Glutamatergic neuron (in vitro differentiated cells): ENCODE measurements at places on chromosomes 16 and 17. TPM values are rescaled to one million over a fixed set of nuclear protein-coding genes. Genes with fewer than 3 reads are reported as not detected.
A peak's percentile ranks its signal among the peaks of the same experiment; 100 is the strongest.

CTF1 gene
- 1.7 TPM for total RNA-seq

MEFV gene
- total RNA-seq: not detected

CHCT1 gene
- total RNA-seq: not detected

WDR59 gene
- total RNA-seq: 65.9 TPM

DNA sequence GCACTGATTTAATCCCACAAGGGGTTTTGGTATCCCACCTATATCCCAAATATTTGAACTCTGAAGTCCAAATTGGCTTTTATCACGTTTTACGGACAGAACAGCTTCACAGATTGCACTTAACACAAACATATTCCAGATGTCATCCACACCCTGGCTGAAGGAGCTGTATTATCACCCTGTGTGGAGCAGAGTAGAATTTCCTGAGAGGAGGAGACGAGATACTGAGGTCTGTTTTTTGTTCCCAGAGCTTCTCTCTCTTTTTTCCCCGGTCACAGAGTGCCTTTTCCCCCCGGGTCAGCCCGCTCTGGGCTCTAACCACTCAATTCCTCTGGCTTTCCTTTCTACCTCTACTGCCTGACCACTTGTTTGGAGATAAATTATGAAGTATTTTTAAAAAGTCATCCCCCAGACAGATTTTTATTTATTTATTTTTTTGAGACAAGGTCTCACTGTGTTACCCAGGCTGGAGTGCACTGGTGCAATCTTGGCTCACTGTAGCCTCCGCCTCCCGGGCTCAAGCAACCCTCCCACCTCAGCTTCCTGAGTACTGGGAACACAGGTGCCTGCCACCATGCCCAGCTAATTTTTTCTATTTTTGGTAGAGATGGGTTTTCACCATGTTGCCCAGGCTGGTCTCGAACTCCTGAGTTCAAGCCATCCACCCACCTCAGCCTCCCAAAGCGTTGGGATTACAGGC is 30.7 kb downstream of the DNAH2 start:
- peaks cover 5% of the 10 kb centered on the region for H3K36me3 ChIP-seq
- no peak overlapping the region for H3K27ac ChIP-seq
- no peaks in the 10 kb centered on the region for H3K4me1 ChIP-seq
- H3K4me3 ChIP-seq: no peak overlapping the region
- H3K27me3 ChIP-seq: no peaks in the 10 kb centered on the region

DNA sequence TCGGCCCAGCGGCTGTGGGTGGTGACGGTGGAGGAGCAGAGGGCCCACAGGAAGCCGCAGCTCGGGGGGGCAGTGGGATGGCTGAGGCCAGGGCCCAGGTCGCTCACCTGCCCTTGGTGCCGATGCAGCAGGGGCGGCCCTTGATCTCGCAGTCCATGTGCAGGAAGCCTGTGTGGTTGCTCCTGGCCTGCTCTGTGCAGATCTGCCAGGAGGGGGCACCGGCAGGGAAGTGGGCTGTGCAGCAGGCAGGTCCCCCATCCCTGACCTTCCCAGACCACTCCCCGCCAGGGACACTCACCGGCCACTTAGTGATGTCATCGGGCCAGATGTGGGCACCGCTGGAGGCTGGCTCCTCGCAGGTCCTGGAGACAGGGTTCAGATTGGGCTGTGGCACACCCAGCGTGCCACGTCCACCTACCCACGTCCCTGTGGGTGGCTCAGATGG is 6.2 kb downstream of the AANAT start:
- no peak overlapping the region for H3K27ac ChIP-seq
- H3K4me3 ChIP-seq: no peak overlapping the region
- H3K4me1 ChIP-seq: no peaks in the 10 kb centered on the region
- no peaks in the 10 kb centered on the region for H3K36me3 ChIP-seq

DNA sequence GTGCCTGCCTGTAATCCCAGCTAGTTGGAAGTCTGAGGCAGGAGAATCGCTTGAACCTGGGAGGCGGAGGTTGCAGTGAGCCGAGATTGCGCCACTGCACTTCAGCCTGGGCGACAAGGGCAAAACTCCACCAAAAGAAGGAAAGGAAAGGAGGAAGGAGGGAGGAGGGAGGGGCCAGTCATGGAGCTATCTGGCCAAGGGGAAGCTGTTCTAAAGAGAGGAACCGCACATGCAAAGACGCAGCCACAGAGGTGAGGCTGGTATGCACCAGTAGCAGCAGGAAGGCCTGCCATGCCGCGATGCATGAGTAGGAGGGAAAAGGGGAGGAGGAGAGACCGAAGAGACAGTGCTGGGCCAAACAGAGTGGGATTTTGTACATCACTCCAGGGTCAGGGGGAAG is 35.9 kb downstream of the HSBP1 start:
- DNase-seq: no peak
- no peaks in the 10 kb centered on the region for H3K27me3 ChIP-seq
- H3K27ac ChIP-seq: no peak overlapping the region

- peaks cover 2% of the 10 kb centered on the region for H3K27me3 ChIP-seq
- no peak overlapping the region for H3K27ac ChIP-seq
- H3K4me1 ChIP-seq: no peaks in the 10 kb centered on the region
- no peak for DNase-seq
- H3K4me3 ChIP-seq: no peak overlapping the region
Measured at GRCh38 chr17:56577843-56578204, 15.7 kb upstream of the NOG start.

DPEP3 gene
- not detected for total RNA-seq

- H3K36me3 ChIP-seq: no peaks in the 10 kb centered on the region
- H3K4me1 ChIP-seq: peaks cover 4% of the 10 kb centered on the region
- no peak overlapping the region for H3K27ac ChIP-seq
- H3K27me3 ChIP-seq: peaks cover 1% of the 10 kb centered on the region
- H3K4me3 ChIP-seq: peak overlapping the region; percentile 63
Measured at GRCh38 chr16:67199808-67200198, 872 bp downstream of the ELMO3 start.

GRCh38 chr17:37650419-37651003 is 7.3 kb upstream of the DDX52 start:
- DNase-seq: peak; percentile 52
- no peak overlapping the region for H3K4me3 ChIP-seq
- no peaks in the 10 kb centered on the region for H3K36me3 ChIP-seq

LDHD gene
- total RNA-seq: not detected

DNA sequence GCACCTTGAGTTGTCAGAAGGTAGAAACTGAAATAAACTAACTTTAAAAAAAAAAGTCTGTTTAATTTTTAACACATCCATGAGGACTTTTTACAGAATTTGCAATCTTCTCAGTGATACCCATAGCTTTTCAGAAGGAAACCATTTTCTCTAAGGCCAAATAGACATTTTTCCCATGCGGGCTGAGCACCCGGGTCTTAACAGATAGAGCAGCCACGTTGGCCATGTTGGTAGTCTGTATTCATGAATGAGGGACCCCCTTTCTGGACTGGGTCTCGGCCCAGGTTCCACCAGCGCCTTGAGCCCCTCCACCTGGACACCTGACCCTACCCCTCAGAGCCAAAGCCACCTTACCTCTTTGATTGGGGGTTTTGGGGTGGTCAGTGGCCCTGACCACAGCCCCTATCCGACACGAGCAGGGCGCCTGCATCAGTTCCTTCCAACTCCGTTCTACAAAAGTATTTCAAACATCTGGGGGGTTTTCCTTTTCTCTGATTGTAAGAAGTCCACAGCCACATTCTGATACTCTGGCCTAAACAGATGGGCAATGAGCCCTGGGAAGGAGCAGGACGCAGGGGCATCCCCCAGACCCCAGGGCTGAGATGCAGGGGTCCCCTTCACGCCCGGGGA is 18.0 kb downstream of the CIBAR2 start:
- peaks cover 29% of the 10 kb centered on the region for H3K4me1 ChIP-seq
- H3K27ac ChIP-seq: no peak overlapping the region
- H3K27me3 ChIP-seq: peaks cover 11% of the 10 kb centered on the region
- no peak overlapping the region for H3K4me3 ChIP-seq
- H3K36me3 ChIP-seq: no peaks in the 10 kb centered on the region

- H3K27ac ChIP-seq: no peak overlapping the region
- DNase-seq: no peak
- peaks cover 7% of the 10 kb centered on the region for H3K4me1 ChIP-seq
- peaks cover 5% of the 10 kb centered on the region for H3K27me3 ChIP-seq
Measured at GRCh38 chr17:82718986-82719685, 2.6 kb downstream of the FN3KRP start.

GRCh38 chr17:65279456-65279855 is 142.3 kb downstream of the RGS9 start:
- DNase-seq: no peak
- no peak overlapping the region for H3K4me3 ChIP-seq
- H3K36me3 ChIP-seq: no peaks in the 10 kb centered on the region
- no peaks in the 10 kb centered on the region for H3K27me3 ChIP-seq
- H3K4me1 ChIP-seq: no peaks in the 10 kb centered on the region

- DNase-seq: peak; percentile 49
- H3K4me1 ChIP-seq: peaks cover 3% of the 10 kb centered on the region
- H3K36me3 ChIP-seq: no peaks in the 10 kb centered on the region
- peak overlapping the region; percentile 19 for H3K4me3 ChIP-seq
- peaks cover 6% of the 10 kb centered on the region for H3K27me3 ChIP-seq
Measured at GRCh38 chr17:82315703-82316358, 1.6 kb downstream of the CD7 start.

DNA sequence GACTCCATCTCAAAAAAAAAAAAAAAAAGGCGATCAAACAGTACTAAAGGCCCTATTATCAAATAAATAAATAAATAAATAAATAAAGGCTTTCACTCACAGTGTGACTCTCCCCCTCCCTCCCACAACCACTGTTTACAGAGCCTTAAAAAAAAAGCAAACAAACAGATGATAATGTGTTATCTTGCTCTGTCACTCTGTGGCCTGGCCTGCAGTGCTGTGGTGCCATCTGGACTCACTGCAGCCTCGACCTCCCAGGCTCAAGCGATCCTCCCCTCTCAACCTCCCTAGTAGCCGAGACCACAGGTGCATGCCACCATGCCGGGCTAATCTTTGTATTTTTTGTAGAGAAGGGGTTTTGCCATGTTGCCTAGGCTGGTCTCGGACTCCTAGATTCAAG is 8.1 kb upstream of the NAGLU start:
- no peak overlapping the region for H3K4me3 ChIP-seq
- DNase-seq: no peak
- no peaks in the 10 kb centered on the region for H3K27me3 ChIP-seq
- no peak overlapping the region for H3K27ac ChIP-seq
- no peaks in the 10 kb centered on the region for H3K36me3 ChIP-seq

BIRC5 gene
- 14.5 TPM for total RNA-seq

DNA sequence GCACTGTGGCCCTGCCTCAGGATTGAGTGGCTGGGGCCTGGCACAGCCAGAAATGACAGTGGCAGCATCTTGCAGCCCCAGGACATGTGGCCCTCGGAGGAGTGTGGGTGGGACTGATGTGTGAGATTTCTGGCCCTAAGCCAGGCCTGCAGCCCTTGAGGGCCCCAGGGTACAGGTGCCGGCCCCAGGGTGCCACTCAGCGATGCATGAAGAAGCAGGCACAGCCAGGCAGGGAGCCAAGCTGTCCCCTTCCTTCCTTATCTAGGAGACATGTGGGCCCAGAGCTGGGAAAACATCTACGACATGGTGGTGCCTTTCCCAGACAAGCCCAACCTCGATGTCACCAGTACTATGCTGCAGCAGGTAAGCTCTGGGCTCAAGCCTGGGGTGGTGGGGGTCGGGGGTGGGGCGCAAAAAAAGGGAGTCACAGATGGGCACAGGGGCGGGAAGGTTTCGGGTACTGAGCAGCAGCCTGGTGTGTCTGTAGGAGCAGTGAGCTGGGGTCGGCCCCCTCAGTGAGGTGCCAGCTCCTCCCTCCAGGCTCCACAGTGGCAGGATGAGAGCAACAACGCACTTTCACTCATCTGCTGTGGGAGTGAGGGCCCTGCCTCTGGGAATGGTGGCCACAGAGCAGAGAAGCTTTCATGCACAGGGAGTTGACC is 4.1 kb downstream of the ACE start:
- no peaks in the 10 kb centered on the region for H3K36me3 ChIP-seq
- H3K27me3 ChIP-seq: peaks cover 4% of the 10 kb centered on the region
- no peak overlapping the region for H3K4me3 ChIP-seq
- DNase-seq: no peak

GRCh38 chr16:60905811-60906210 is 1130.4 kb downstream of the CDH8 start:
- no peak for DNase-seq
- H3K27me3 ChIP-seq: no peaks in the 10 kb centered on the region
- H3K36me3 ChIP-seq: no peaks in the 10 kb centered on the region
- no peaks in the 10 kb centered on the region for H3K4me1 ChIP-seq
- no peak overlapping the region for H3K4me3 ChIP-seq
- H3K27ac ChIP-seq: peak overlapping the region; percentile 26

GSDMA gene
- not detected for total RNA-seq

- H3K4me1 ChIP-seq: peaks cover 19% of the 10 kb centered on the region
- peak overlapping the region; percentile 12 for H3K27ac ChIP-seq
- peak overlapping the region; percentile 45 for H3K4me3 ChIP-seq
- peaks cover 7% of the 10 kb centered on the region for H3K27me3 ChIP-seq
Measured at GRCh38 chr17:50905460-50905803, 39.3 kb upstream of the TOB1 start.

DNA sequence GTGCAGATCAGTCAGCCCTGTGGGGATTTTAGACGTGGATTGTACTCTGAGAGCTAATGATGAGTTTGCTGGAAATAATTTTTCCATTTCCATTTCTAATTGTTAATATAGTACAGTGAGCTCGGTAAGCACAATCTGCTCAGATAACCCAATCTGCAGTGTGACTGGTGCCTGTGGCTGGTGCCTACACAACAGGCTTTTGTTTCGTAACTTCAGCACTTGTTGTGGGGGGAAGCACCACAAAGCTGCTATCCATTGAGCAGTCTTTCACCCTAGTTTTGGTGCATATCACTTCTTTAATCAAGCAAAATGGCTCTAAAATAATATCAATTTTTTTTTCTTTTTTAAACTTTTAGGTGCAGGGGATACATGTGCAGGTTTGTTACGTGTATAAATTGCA is 534.9 kb upstream of the HSBP1 start:
- no peak for DNase-seq
- no peaks in the 10 kb centered on the region for H3K4me1 ChIP-seq
- no peak overlapping the region for H3K27ac ChIP-seq
- H3K4me3 ChIP-seq: no peak overlapping the region

DNA sequence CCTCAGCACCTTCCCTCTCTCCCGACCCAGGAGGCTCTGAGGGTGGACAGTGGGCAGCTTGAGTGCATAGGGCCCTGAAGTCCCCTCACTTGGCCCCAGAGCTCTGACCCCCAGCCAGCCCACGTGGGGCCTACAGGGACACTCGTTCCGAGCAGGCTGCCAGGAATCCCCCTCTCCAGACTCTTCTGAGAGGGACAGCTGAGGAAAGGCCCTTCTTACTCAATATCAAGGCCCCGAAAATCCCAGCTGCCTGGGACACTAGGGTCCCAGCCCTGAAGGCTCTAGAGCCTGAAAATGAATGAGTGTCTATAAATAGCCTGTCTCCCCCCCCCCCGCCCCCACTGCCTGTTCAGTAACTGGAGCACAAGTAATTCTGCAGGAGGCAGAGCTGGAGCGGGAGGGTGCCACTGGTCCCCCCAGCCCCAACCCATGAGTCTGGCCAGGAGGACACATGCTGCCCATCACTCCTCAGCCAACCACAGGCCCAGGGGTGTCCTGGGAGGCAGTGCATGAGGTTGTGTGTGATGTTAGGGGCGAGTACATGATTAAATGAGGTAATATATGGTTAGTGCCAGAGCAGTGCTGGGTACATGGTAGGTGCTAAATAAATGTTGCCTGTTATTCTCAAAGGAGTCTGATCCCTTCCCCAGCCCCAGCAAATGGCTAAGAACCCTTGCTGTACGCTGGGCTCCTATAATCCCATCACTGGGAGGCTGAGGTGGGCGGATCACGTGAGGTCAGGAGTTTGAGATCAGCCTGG is 11.6 kb downstream of the ADAM11 start:
- no peaks in the 10 kb centered on the region for H3K36me3 ChIP-seq
- no peak for DNase-seq
- H3K27me3 ChIP-seq: peaks cover 15% of the 10 kb centered on the region
- H3K4me1 ChIP-seq: peaks cover 30% of the 10 kb centered on the region
- no peak overlapping the region for H3K4me3 ChIP-seq
